ENCODE measurements at places on chromosomes 4 and X.
A peak's percentile ranks its signal among the peaks of the same experiment; 100 is the strongest.

GRCh38 chr4:55169352-55169961 lies 44.1 kb upstream of the KDR start:
- DNase-seq = peak; percentile 94

DNA sequence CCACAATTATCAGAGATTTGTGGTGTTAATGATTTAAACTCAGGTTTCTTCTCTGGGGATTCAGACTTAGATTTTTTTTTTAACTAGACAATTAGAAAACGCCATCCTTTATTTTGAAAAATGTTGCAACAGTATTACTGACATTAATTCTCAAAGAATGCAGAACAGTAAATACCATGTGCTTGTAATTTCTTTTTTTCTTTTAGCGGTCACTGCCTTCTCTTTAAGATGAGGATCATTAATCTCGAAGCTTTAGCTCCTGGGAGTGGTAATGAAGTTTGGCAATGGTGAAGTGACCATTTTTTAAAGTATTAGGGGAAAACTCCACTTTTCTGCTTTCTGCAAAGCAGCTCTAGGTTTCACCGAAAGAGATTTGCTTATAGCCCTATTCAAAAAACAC lies 164.0 kb upstream of the MBNL3 start:
- no peak for DNase-seq

- DNase-seq = no peak
Measured at GRCh38 chrX:116607776-116608175, 145.0 kb upstream of the CT83 start.

DNA sequence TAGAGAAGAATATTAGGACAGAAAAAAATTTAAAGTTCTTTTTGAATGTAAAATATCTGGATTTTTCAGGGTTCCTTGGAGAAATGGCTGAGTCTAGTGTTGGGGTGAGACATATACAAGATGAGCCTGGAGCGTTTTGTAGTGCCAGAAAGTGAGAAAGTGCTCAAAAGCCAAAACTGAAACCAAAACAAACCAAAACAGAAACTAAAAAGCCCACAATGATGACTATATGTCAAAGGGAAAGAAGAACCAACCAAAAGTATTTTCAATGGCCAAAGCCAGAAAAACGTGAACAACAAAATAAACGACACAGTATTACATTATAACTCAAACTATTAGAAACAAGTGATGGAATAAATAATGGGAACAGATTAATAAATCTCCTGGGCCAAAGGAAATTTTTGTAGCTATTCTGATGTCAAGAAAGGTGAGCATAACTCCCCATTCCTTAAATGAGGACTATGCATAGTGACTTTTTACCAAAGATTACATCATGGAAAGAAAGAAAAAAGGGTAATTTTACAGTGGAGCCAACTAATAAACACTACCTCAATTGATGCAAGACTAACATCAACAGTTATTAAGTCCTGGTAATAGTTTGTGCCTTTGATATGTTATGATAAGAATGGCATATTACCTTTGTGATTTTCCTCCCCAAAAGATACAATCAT lies 1137.6 kb downstream of the C4orf33 start:
- DNase-seq = no peak

DNA sequence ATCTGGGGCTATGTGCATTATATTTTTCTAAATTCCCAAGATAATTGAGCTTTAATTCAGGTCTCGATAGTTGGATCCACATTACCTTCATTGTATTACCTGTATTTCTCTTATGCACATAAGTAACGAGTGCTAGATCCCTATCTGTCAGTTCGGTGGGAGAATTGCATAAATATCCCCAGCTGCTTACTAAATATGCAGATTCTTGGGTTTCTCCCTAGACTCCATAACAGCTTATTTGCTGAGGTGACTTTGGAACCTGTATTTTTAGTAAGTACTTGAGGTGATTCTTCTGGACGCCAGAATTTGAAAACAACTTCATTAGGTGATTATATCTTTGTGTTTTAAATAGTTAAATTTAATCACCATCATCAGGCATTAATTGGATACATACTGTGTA lies 15.0 kb downstream of the UGT8 start:
- no peak for DNase-seq

DNA sequence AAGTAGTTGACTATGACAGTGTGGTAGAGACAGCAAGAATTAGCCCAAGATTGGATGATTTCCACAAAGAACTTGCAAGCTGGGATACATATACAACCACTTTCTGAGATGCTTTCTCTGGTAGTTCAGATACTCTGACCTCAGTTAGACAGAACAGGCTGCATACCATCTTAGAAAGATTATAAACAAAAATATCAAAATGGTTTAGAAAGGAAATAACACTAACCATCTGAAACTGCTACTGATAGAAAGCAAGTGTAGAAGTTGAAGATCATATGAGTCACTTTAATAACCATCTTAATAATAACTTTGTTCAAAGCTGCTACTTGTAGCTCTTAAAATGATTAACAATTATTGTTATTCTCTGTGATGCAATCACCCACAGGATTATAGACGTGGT lies 255.4 kb upstream of the TTC29 start:
- no peak for DNase-seq

DNA sequence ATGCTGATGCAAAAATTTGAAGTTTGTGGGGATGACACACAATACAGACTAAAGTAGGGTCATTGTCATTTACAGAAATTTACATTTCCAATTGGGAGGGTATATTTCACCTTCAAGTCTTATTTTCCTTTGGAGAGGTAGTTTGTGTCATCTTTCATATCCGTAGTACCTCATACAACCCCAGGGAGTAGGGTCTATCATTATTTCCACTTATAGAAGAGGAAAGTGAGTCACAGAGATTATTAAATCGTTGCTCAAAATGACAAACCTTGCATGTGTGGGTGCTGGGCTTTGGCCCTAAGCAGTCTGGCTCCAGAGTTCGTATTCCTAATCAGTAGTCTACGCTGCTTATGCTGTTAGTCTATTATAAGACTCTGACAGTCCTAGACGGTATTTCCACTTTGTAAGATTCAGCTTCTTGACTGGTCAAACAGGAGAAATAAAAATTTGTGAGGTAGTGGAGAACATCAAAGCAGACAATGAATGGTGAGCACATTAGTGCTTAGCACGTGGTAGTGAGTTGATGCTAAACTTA lies 516.5 kb downstream of the PCDH7 start:
- no peak for DNase-seq

GRCh38 chr4:24743206-24743605 lies 52.2 kb upstream of the SOD3 start:
- DNase-seq = peak; percentile 33

DNA sequence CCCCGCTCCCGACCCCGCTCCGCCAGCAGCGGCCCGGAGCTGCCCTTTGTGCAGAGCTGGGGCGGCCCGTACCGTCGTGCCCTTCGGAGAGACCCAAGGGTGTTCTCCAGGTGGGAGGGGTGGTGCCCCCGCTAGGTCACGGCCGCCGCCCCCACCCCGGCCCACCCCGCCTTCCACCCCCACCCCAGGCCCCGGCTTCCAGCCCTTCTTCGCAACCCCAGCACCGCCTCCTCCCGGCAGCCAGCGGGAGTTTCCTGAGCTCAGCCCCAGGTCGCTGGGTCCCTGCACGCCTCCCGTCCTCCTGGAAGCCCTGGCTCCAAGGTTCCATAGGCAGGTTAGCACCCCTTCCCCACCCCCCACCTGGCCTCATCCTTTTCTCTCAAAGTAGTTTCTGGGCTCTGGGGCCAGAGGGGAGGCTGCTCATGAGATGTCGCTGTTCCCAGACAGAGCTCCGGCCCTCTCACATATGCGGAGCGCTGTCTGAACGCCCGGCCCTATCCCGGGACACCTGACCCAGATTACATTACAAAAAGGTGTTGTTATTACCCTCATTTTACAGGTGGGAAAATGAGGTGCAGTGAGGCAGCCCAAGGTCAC lies 25.2 kb upstream of the FGFR3 start:
- peak; percentile 78 for DNase-seq

DNA sequence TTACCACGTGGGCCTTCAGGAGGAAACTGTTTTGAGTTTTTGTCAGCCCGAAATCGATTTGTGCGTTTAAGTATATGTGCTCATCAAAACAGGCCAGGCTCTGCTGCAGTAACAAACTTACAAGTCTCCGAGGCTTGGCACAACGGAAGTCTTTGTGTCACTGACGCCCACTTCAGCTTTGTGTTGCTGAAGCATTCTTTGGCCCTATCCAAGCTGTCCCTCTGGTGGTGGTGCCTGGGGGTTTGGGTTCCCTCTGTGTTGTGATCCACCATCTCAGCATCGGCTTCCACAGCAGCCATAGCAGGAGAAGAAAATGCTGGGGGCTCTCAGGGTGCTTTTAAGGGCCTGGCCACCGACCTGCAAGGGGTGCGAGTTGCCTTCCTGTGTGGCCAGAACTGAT lies 176.4 kb downstream of the PTTG2 start:
- peak; percentile 24 for DNase-seq

DNA sequence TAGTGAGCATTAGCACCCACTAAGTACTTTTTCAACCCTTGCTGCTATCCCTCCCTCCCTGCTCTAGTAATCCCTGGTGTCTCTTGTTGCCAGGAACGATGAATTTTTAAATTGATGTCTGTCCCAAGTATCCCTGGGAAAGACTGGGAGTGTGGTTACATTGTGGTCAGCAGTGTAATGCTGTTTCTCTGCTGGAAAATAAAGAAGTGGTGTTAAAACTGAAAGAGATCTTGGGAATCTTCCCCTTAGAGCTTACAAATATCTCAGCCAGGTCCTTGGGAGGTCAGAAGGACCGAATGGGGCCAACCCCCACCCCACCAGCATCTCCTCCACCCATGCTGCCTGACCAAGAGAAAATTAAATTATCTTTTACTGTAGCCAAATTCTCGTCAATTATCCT lies 174.5 kb upstream of the MXRA5 start:
- DNase-seq = no peak

DNA sequence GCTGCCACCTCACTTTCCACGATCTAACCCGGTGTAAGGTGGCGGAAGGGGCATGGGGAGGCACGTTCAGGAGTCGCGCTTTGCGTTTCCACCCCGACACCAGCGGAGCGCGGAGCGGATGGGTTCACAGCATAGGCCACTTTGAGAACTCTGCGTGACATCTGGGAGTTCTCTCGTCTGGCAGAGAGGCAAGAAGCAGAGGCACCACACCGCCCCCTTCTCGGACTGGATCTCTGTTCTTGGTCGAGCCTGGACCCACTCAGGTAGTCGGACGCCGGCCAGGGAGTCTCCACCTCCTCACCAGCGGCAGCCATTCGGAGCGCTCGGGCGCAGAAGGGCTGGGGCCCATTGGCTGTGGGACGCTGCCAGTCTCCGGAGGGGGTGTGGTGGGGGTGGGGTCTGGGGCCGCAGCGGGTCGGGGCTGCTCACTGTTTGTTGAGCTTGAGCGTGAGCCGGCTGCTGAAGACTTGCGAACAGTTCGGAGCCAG lies at the start of gene DACH2:
Gene DACH2 (plus strand): TSS at position 428 of the 488 bp plus-strand sequence.
- DNase-seq = peak; percentile 92

- no peak for DNase-seq
Measured at GRCh38 chr4:163107754-163108153, 58.9 kb downstream of the NAF1 start.

DNA sequence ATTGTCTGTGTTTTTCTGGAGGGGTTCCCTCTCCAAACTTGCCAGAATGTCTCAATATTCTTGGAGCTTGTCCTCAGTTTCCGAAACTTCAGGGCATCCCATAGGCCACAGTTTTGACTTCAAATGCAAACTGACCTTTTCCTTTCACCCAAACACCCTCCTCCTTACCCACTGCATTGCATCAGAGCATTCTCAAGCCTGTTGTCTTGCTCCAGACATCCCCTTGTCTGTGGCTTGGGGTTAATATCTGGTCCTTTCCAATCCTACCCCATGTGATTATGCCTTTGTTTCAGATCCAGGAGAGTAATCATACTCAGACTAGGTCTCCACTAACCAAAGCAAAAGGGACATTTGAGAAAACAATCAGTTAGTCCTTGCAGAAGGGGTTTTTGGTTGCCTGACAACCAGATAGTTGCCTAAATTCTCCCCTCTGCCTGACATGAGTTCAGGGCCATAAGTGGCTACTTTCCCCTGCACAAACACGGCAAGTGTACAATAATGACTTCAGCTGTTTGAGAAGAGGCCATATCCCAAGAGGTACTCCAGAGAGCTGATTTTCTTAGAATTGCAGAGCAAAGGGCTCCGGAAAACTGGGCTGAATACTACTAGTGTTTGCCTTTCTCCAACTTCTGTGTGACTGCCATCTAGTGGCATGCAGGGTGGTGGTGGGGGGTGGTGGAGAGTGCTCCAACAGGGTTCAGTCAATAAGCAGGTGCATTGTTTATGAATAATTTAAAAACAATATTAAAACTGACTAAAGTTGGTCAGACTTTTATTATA lies 130.2 kb downstream of the CHRDL1 start:
- peak; percentile 47 for DNase-seq

DNA sequence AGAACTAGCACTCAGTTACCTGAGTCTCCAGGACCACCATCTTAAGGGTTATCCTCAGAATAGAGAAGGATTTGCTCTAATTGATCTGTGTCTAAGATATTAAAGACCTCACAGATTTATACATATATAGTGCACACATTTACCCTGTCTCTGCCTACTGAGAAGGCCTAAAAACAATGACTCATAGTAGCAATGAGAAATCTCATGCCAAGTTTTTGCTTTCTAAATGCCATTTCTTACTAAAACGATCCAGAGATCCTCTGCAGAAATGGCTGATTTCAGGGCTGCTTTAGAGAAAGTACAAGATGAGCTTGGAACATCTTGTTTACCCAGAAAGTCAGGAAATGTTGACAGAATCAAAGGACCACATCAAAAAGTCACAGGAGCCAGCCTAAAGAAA lies 79.1 kb upstream of the INPP4B start:
- no peak for DNase-seq
